Globus pallidus (tissue), 1 donor: ENCODE measurements at places on chromosomes 7 and 10.

GRCh38 chr7:149005427-149006344, 22.6 kb downstream of the PDIA4 start:
- DNase-seq: peak; percentile 67

DNA sequence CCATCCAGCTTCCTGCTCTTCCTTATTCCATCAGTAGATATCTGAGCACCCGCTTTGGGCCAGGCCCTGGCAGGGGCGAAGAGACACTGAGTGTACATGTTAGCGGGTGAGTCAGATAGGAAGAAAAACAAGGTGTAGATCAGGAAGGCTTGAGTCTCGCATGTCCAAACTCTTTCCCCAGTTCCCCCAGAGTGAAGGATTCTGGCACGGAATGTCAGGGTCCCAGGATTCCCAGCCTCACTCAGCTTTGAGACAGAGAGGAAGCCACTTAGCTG, 24.1 kb upstream of the CHST15 start:
- DNase-seq: no peak

- no peak for DNase-seq
Observed at GRCh38 chr10:79273604-79274003, 73.7 kb upstream of the PPIF start.

- DNase-seq: no peak
Observed at GRCh38 chr7:140212100-140212881, 35.5 kb upstream of the KDM7A start.

- no peak for DNase-seq
Observed at GRCh38 chr10:12533151-12533550, 183.8 kb downstream of the CAMK1D start.

GRCh38 chr10:17240096-17240495, 12.1 kb downstream of the VIM start:
- DNase-seq: no peak

- DNase-seq: no peak
Observed at GRCh38 chr7:157392256-157393037, 55.6 kb downstream of the DNAJB6 start.

DNA sequence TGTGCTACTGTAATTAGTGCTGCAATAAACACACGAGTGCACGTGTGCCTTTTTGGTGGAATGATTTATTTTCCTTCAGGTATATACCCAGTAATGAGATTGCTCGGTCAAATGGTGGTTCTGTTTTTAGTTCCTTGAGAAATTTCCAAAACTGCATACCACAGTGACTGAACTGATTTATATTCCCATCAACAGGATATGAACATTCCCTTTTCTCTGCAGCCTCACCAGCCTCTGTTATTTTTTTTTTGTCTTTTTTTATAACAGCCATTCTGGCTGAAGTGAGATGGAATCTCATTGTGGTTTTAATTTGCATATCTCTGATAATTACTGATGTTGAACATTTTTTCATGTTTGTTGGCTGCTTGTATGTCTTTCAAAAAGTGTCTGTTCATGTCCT, 922.9 kb upstream of the LRRN3 start:
- DNase-seq: no peak

- DNase-seq: no peak
Observed at GRCh38 chr10:113111900-113112853, 162.1 kb downstream of the TCF7L2 start.

GRCh38 chr10:123451618-123452245, 214.4 kb upstream of the GPR26 start:
- DNase-seq: no peak

DNA sequence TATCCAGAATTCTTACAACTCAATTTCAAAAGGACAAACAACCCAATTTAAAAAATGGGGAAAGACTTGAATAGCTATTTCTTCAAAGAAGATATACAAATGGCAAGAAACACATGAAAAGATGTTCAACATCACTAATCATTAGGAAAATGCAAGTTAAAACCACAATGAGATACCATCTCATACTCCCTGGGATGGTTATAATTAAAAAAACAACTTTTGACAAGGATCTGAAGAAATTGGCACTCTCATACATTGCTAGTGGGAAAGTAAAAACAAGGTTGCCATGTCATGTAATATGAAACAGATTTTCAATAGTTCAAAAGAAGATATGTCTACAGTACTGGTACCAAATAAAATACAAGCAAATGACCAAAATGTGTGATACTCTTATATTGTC, 9.0 kb downstream of the OAT start:
- DNase-seq: no peak

DNA sequence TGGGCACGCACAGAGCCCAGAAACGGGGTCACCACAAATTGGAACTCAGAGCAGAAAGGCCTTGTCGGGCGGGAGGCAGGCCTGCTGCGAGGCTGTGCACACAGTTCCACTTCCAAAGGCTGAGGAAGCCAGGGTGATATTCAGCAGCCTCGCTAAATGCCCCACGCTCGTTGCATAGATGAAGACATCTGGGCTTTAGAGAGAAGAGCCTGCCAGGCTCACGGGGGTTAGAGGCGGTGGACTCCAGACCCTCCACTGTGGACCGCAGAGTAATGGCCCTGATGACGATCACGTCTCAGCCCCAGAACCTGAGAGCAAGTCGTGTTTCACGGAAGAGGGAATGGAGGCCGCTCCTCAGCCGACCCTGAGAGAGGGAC, 104.2 kb downstream of the DNAJB6 start:
- no peak for DNase-seq

- DNase-seq: no peak
Observed at GRCh38 chr7:48251766-48252165, 80.5 kb downstream of the ABCA13 start.

GRCh38 chr10:91694170-91694794, 61.4 kb upstream of the PPP1R3C start:
- no peak for DNase-seq

DNA sequence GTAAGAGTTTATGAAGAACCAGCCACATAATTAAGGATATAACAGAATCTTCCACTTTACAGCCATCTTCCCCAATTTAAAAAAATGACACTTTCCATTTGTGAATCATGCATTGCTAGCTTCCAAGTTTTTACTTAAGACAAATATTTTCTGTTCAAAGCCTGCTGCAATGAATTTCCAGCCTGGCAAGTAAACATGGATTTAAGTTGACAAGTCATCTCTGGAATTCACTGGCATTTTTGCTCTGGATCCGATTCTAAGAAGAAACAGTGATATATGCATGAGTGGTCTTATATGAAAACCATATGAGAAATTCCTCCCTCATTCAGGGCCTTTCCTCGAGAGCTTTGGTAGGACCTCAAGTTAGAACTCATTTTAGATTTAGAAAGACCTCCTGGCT, 116.1 kb upstream of the CDCA7L start:
- DNase-seq: no peak

- no peak for DNase-seq
Observed at GRCh38 chr7:33601101-33601500, 304.2 kb upstream of the BMPER start.
